ENCODE measurements at places on chromosomes 16 and 17. TPM values are rescaled to one million over a fixed set of nuclear protein-coding genes. Genes with fewer than 3 reads are reported as not detected.

The TPSAB1 gene
- not detected for total RNA-seq

The AIPL1 gene
- total RNA-seq = not detected

The ASPHD1 gene
- total RNA-seq = 8.1 TPM

The CLDN9 gene
- not detected for total RNA-seq

The RAB11FIP4 gene
- 0.18 TPM for total RNA-seq

The MARCHF10 gene
- total RNA-seq = 3.7 TPM

The SDR42E2 gene
- not detected for total RNA-seq

The NKIRAS2 gene
- total RNA-seq = 42.9 TPM

The HBA2 gene
- not detected for total RNA-seq

The COX6A2 gene
- total RNA-seq = not detected

The TMEM92 gene
- 0.89 TPM for total RNA-seq

The CLEC19A gene
- not detected for total RNA-seq

The PRSS21 gene
- total RNA-seq = 5.5 TPM

The MYOCD gene
- total RNA-seq = under 0.01 TPM

The CDH16 gene
- not detected for total RNA-seq

The MYO19 gene
- total RNA-seq = 47.3 TPM

All from myometrial cell (primary cell).